ENCODE measurements at places on chromosomes 4 and X.

- DNase-seq, result no peak
Measured at GRCh38 chrX:50167366-50167765, 33.4 kb downstream of the AKAP4 start.

DNA sequence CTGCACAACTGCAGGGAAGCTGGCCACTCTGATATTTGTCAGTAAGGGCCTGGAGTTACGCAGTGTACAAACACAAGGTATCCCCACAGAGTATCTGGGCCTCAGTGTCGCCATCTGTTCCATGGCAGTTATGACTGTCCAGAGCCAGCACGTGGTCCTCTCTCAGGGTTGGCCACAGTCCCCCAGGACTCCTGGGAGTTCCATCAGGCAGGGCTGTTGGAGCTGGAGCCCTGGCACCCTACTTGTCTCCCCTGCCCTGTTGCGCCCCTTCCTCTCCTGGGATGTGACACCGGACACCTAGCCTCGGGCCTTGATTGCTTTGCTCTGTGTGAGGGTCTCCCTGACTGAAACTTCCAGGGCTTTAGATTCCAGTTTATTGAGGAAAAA, 8.4 kb downstream of the HTRA3 start:
- DNase-seq, result no peak

GRCh38 chrX:38803243-38803587, 2.0 kb downstream of the MID1IP1 start:
- no peak for DNase-seq

DNA sequence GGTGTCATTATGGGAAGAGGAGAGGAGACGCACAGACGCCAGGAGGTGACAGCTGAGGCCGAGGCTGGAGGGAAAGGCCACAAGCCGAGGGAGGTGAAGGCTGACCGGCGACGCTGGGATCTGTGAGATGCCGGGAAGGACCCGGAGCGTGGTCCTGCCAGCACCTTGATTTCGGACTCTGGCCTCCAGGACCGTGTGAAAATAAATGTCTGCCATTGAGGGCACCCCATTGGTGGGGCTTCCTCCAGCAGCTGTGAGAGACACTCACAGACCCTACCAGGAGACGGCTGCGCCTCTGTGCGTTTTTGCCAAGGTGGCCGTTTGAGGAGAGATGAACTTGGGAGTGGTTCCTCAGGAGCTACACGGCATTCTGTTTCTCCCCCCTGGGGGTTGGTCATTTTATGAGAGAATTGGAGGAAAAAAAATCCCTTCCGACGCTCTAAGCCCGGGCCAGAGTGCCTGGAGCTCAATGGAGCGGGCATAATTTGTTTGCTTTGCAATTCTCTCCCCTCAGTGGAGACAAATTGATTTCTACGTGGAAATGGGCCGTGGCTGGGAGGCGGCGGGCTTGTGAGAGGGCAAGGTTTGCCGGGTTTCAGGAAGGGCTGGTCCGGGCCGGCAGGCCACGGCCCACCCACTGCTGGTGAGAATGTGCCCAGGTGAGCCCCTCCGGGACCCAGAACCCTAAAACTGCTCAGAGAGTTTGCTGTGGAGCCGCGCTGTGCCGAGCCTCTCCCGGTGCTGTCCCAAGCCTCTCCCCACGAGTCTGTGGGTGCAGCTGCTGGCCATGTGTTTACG, 53.9 kb downstream of the CPZ start:
- no peak for DNase-seq

DNA sequence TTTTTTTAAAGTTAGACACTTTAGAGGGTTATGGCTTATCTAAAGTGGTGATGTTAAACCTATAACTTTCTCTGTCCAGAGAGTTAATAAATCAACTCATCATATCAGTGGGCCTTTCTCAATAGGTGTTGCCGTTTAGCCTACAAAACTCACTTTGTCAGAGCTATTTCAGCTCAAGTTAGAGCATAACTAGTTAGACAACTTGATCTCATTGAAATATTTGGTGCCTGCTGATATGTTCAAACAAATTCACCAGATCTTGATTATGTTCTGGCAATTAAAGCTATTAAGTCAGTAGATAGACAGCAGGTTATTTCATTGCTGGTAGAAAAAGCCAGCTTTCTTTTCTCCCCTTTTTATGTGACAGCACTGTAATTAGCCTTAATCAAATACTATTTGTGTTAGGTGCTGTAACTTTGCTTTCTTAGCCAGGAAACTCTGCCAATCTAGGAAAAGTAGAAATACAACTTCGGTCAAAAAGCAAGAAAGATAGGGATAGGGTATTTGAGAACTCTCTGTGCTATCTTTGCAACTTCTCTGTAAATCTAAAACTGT, 191.8 kb downstream of the MAML3 start:
- DNase-seq, result no peak

DNA sequence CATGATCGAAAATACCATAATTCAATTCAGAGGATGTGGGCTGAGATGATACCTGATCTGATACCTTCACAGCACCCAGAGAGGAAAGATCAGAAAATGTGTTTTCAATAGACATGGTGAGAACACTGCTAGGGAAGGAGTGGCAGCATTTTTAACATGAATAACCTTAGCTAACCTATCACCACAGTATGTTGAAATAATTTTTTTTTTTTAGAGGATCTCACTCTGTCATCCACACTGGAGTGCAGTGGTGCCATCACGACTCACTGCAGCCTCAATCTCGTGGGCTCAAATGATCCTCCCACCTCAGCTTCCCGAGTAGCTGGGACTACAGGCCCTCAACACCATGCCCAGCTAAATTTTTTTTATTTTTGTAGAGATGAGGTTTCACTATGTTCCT, 90.5 kb upstream of the RAPGEF2 start:
- DNase-seq, result no peak

GRCh38 chr4:54513204-54513603, 144.6 kb upstream of the KIT start:
- DNase-seq, result no peak

DNA sequence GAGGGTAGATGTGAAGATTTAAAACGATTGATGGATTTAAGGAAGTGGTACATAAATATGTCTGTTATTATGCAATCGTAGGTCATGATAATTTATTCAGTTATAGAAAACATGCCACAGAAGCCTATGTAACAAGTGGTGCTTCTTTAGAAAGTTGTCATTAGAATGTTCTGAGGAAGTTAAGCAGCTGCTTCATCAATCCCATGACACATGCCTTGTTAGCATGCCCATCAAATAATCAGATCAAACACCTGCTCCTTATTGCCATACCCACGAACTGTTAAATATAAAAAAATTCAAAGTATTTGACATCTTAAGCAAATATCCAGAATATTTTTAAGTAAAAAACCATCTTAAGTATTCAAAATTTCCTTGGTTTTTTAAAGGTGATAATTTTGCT, 76.4 kb upstream of the MYOZ2 start:
- no peak for DNase-seq

- no peak for DNase-seq
Measured at GRCh38 chrX:42531441-42531840, 246.5 kb downstream of the PPP1R2C start.

GRCh38 chr4:11843340-11843739, 414.6 kb upstream of the HS3ST1 start:
- no peak for DNase-seq

All from NCI-H1092 (cell line).